Mesenteric fat pad (tissue), 1 donor: ENCODE measurements at places on chromosomes 3 and 15. TPM values are rescaled to one million over a fixed set of nuclear protein-coding genes. Genes with fewer than 3 reads are reported as not detected.

DNA sequence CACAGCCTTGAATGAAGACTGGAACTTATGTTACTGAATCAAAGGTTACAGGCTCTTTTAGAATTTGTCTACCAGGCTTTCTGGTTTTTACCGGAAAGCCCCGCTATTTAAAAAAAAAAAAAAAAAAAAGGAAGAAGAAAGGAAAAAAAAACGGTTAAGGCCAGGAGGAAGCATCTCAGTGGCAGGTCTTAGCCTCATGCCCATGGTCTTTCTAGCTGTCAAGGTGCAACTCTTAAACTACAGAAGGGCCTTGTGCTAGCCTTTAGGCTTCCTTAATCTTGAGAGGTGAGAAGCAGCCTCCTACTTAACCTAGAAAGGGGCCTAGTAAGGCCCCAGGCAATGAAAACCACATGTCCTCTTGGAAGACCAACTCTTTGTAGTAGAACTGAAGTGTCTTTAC is 77.5 kb downstream of the TBC1D5 start:
- no peak for DNase-seq

DNA sequence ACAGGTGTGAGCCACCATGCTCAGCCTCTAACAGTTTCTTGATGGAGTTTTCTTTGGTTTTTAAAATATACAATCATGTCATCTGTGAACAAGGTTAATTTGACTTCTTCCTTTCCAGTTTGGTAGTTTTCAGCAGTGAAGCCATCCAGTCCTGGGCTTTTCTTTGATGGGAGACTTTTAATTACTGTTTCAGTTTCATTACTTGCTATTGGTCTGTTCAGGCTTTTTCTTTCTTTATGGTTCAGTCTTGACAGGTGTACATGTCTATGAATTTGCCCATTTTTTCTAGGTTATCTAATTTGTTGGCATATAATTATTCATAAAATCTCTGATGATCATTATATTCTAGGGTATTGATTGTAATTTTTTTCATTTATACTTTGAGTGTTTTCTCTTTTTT is 36.8 kb downstream of the PFN2 start:
- no peak for DNase-seq

- DNase-seq, result no peak
Measured at GRCh38 chr15:90979582-90979981, 14.8 kb downstream of the PRC1 start.

DNA sequence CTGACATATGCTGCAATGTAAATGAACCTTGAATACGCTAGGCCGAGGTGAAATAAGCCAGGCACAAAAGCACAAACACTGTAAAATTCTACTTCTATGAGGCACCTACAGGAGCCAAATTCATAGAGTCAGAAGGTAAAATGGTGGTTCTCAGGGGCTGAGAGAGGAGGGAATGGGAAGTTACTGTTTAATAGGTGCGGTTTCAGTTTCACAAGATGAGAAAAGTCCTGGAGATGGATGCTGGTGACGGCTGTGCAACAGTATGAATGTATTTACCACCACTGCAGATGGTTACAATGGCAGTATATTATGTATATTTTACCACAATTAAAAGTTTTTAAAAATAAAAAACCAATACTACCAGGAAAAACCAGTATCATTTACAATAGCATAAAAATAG is 4.0 kb downstream of the TNK2 start:
- no peak for DNase-seq

GRCh38 chr15:96416218-96416933 is 85.9 kb downstream of the NR2F2 start:
- DNase-seq, result no peak

DNA sequence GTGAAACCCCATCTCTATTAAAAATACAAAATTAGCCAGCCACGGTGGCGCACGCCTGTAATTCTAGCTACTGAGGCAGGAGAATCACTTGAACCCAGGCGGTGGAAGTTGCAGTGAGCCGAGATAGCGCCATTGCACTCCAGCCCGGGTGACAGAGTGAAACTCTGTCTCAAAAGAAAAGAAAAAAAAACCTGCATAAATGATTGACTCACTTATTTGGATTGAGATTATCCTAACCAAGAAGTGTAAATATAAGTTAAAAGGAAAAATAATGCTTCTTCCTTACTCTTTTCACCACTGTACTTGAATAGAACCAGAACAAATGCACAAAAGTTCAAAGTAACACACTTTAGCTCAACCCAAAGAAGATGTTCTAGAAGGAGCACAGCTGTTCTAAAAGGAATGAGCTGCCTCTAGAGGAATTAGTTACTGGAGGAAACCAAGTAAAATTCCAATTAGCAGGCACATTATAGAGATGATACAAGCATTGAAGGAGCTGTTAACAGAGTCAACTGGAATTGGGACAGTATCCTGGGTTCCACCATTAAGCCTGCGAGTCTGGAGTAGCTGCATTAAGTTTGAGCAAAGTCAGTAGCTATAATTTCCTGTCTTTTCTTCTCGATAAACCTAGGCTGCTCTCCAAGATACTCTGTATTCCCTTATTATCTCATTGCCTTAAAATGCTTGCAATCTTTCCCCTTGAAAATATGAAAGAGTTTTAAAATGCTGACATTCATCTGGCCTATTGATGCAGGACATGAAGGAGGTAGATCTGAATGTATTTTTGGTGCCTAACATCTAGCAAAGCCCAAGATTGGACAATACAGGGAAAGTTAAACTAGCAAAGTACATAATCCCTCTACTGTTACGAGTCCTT is 9.5 kb downstream of the MTHFS start:
- DNase-seq, result no peak

DHX30 gene
- 52.2 TPM for total RNA-seq
